ENCODE measurements at places on chromosomes 1 and 21. TPM values are rescaled to one million over a fixed set of nuclear protein-coding genes. Genes with fewer than 3 reads are reported as not detected.

DNA sequence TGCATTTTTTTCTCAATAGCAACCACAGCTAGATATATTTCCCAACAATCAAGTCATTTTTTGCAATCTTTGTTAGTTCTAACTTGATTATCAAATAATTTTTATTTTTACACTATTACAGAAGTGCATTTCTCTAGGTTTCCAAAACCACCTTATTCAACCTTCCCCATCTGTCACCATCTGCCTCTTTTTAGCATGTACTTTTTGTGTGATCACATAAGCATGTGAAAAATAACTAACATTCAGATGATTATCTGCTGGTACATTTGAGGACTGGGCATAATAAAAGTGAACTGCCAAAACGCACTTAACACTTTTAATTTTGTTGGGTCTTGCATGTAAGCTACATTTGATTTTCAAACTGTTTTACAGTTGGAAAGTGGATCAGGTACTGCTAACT lies 291.5 kb downstream of the AKT3 start:
- no peak for DNase-seq

ADAMTSL4 gene
- 144 TPM for polyA plus RNA-seq

TMEM125 gene
- 0.47 TPM for polyA plus RNA-seq

KIF17 gene
- polyA plus RNA-seq, result 3.2 TPM

DNA sequence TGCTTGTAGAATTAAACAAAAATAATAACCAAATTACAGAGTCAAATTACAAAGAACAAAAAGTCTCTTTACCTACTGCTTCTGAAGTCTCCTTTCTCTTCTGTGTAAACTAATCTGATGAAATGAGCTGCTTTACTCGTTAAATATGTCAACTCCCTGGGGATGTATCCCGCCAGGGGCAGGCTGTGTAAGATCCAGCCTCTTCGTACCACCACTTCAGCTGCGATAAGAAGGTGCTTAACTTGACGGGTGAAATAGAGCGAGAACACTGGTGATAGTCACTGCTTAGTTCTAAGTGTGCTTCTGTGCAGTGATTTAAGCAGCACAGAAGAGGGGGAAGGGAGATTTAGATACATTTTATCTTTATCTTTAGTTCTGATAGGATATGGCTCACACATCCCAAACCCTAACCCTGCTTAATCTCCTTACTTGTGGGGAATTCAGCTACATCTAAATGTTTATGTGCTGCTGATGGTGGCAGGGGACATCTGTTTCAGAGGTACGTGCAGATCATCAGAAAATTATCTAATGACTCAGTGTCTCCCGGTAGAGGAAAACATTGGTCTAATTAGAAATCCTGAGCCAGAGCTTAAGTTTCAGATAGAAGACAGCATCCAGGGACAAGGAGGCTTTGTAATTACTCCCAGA lies 46.0 kb downstream of the RHOU start:
- no peak for DNase-seq

GRCh38 chr1:3080053-3080955 lies 11.3 kb downstream of the PRDM16 start:
- DNase-seq, result no peak

DNA sequence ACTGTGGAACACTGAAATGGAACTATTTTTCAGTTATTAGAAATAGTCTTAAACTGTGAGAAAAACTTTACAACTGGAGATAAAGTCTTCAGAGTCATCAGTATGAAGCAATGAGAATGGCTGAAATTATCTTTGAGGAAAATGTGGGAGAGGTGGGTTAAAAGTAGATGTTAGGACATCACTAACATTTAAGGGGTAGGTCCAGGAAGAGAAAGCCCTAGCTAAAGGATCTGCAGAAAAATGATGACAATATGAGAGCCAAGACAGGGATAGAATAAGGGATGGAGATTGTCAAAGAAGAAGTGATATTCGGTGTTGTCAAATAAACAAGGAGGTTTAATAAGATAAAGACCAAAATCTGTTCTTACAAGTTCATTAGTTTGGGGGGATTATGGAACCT lies 123.3 kb upstream of the GPR52 start:
- DNase-seq, result no peak

MATN1 gene
- 0.24 TPM for polyA plus RNA-seq

FCGR2B gene
- 25.3 TPM for polyA plus RNA-seq

- no peak for DNase-seq
Observed at GRCh38 chr1:61386770-61387169, 304.4 kb downstream of the NFIA start.

ZNF326 gene
- 11.6 TPM for polyA plus RNA-seq
